CD4-positive, alpha-beta T cell treated with Interleukin-17A for 4 hours (primary cell): ENCODE measurements at places on chromosomes 4 and X.

- DNase-seq = no peak
These were observed 2.5 kb downstream of the BMP3 start for GRCh38 chr4:81032771-81033684.

DNA sequence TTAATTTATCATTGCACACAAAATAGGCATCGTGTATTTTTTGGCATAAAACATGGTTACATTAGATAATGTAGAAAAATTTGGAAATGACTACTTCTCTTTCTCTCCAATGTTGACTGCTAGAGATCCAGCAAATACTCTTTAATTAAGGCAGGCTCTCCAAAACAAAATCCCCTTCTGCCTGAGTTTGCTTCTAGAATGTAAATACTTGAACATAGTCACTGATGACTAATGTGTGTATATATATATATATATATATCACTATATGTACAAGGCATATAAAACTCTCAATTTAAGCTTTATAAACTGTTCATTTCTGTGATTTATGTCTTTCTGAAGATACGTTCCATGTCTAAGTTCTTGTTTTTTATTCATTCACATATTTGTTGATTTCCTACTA is 67.2 kb upstream of the CAMK2D start:
- DNase-seq = no peak

- no peak for DNase-seq
These were observed 179.6 kb upstream of the NOCT start for GRCh38 chr4:138835832-138836533.

- no peak for DNase-seq
These were observed 7.0 kb upstream of the GATA1 start for GRCh38 chrX:48779399-48779798.

DNA sequence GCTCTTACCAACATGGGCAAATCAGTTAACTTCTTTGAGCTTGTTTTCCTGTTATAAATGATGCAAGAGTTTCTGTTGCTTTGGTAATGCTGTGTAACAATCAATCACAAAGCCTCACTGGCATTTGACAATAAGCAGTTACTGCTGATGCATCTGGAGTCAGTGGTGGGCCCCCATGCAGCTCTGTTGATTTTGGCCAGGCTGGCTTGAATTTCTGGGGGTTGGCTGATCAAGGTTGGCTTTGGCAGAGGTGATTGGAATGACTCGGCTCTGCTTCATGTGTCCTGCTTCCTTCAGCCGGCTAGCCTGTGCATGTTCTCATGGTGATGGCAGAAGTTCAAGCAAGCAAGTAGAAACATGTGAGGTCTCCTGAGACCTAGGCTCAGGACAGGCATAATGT is 90.4 kb downstream of the PHEX start:
- no peak for DNase-seq
